ENCODE measurements at places on chromosomes 1 and 21.

- DNase-seq, result no peak
Observed at GRCh38 chr1:181812208-181812607, 249.3 kb downstream of the ZNF648 start.

GRCh38 chr1:160836981-160837557 lies 25.6 kb downstream of the CD244 start:
- no peak for DNase-seq

DNA sequence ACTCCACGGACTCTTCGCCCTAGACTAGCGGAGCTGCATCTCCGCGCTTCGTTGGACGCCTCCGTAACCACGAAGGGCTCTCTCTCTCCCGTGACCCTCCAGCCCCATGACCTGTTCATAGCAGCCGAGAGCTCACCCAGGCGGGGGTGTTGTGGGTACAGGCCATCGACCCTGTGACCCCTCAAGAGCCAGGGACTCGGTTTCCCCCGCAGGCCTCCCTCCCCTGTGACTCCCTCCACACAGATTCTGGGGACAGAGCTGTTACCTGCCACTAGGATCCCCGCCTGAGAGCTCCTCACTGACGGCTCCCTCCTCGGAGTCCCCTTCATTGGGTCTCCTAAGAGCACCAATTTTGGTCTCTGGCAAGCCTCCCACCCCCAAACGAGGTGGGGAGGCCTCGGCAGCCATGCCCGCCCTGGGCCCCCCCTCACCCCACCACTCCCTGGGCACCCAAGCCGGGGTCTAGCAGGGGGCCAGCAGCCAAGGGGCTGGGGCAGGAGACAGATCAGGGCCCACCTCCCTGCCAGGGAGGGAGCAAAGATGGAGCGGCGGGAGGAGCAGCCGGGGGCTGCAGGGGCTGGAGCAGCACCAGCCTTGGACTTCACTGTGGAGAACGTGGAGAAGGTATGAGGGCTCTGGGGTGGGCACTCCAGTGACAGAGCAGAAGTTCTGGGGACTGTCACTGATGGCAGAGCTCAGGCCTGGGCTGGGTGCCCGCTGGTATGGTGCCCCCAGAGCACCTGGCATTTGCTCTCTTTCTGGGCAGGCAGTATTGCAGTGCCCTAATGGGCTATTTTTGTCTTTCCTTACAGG lies 517 bp downstream of the IPO13 start:
- DNase-seq, result no peak

- no peak for DNase-seq
Observed at GRCh38 chr1:207039380-207040180, 7.0 kb upstream of the C1orf116 start.

DNA sequence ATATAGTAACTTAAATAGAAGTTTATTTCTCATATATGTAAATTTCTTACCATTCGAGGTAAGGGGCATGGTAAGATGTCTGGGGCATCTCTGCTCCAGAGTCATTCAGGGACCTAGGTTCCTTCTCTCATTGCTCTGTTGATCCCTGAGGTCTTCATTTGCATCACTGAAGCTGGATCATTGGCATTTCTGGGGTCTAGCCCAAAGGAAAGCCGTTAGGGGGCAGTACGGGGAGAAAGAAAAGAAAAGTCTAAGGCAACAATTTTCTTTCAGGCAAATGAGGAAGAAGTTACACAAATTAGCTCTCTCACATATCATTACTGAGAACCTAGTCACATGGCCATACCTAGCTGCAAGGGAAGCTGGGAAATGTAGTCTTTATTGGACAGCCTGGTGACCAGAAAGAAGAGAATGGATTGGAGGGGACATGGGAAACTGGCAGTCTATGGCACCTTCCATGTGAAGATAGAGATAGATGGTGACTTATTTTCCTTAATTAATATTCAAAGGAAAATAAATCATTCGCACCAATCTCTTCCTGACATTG lies 10.2 kb upstream of the SUSD4 start:
- no peak for DNase-seq

DNA sequence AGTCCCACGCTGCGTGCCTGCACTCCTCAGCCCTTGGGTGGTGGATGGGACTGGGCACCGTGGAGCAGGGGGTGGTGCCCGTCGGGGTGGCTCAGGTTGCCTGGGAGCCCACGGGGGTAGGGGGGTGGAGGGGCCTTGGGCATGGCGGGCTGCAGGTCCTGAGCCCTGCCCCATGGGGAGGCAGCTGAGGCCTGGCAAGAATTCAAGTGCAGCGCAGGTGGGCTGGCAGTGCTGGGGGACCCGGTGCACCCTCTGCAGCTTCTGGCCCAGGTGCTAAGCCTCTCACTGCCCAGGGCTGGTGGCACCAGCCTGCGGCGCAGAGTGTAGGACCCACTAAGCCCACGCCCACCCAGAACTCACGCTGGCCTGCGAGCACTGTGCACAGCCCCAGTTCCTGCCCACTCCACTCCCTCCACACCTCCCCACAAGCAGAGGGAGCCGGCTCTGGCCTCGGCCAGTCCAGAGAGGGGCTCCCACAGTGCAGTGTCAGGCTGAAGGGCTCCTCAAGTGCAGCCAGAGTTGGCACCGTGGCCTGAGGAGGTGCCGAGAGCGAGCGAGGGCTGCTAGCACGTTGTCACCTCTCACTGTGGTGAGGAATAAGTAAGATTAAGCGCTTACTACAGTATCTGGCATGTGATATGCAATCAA lies 12.8 kb downstream of the TNNI3K start:
- peak; percentile 65 for DNase-seq

GRCh38 chr1:37761416-37762095 lies 3.4 kb downstream of the EPHA10 start:
- peak; percentile 82 for DNase-seq

- DNase-seq, result no peak
Observed at GRCh38 chr1:230701434-230701833, 12.5 kb downstream of the AGT start.

DNA sequence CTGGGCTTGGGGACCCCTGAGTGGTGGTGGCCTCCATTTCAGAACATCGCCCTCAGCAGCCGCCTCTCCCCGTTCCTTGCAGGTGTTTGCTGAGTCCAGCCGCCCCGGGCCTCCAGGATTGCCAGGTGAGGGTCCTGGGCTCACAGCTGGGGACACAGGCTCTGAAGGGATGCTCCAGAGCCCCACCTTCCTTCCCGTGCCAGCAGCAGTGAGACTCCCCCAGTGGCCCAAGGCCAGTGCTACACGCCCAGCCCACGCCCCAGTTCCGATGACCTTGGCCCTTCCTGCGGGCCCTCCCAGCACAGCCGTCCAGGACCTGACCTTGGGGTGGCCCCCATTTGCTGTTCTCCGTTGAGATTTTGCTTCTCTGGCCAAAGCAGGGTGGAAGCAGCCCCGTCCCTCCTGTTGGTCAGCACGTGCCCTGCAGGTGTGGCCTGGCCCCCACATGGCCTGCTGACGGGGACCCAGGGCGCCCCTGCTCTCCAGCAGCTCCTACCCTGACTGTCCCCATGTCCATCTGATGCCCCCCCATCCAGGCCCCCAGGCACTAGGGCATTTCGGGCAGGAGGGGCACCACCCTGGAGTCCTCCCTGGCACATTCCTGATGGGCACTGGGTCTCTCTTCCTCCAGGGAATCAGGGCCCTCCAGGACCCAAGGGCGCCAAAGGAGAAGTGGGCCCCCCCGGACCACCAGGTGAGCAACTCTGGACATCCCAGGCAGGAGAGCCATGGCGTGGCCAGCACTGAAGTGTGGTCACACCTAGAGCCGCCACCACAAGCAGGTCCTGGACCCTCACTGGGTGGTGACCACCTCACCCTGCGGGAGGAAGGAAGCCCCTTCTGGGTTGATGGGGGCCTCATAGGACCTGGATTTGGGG lies 45.0 kb downstream of the SLC19A1 start:
- DNase-seq, result no peak

DNA sequence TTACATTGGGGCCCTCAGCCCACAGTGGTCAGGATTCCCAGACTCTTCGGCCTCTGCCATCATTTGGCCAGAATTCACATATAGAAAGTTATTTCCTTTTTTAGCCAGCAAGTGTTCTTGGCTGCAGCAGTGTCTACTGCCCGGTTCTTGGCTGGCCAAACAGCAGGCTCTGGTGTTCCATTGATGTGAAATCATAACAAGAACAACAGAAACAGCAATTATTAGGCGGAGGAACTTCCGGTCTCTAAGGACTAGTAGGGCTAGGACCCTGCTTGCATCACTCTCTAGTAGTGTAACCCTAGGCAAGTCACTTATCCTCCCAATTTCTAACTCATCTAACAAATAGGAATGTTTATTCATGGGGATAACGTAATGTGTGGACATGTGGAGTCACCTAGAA lies 8.7 kb upstream of the GJA5 start:
- no peak for DNase-seq

DNA sequence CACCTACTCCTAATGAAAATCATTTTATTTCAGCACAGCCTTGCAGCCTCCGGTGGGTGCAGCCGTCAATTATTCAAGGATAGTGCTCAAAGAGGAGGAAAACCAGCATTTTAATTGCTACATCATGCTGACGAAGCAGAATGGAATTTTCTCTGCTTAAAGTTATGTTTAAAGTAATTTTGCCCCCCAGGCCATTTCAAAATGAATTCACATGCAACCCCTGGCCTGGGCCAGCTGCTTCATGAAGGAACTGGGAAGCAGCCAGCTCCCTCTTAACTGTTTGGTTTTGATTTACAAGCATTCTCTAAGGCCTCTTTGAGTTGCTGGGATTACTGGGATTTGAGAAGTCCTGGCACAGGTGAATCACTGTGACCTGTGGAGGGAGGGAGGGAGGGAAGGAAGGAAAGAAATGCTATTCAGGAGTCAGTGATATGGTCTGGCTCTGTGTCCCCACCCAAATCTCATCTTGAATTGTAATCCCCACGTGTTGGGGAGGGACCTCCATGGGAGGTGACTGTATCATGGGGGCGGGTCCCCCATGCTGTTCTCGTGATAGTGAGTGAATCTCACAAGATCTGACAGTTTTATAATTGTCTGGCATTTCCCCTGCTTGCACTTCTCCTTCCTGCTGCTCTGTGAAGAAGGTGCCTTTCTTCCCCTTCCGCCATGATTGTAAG lies 66.0 kb downstream of the PGBD5 start:
- no peak for DNase-seq

GRCh38 chr1:47572731-47573430 lies 135.0 kb downstream of the FOXD2 start:
- no peak for DNase-seq

- DNase-seq, result peak; percentile 55
Observed at GRCh38 chr1:27885114-27885528, 12.8 kb downstream of the THEMIS2 start.

DNA sequence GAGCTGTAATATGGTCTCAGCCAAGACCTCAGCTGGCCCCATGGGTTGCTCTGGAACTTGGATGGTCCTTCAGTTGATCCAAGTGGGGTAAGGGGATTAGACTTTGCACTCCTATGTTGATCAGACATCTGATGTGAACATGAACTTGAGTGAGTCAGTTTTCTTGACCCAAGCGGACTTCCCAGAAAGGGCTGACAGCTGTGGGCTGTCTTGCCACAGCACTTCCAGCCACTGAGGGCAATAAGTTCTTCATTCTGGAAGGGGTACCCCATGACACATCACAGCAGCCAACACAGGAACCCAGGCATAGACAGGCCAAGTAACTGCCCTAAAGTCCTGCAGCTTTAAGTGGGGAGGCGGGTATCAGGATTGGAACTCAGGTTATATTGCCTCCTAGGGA lies 93.9 kb upstream of the USP24 start:
- DNase-seq, result no peak

DNA sequence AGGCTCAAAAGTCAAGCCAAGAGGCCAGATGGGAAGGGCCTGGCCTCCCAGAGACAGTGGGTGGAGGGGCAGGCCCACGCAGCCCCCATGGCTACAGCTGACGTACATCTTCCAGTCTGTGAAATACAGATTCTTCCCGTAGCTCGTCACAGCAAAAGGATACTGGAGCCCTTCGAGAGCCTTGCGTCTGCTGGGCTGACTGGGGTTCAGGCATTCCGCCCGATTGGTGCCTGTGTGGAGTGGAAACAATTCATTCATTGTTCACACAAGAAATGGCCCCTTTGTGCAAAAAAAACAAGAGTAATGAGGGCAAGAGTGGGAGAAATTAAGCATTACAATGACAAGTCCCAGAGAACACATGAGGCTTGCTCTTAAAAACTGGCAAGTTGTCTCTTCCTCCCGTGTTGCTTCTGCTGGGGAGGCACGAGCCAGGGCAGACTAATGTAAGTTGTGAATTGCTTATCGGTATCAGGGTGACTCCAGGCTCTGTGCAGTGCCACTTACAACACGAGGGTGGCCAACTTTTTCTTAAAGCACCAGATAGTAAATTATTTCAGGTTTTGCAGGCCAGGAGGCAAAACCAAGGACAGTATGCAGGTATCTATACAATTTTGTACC lies 85.1 kb downstream of the NID1 start:
- no peak for DNase-seq

GRCh38 chr1:226831953-226832352 lies 38.5 kb upstream of the PSEN2 start:
- no peak for DNase-seq

DNA sequence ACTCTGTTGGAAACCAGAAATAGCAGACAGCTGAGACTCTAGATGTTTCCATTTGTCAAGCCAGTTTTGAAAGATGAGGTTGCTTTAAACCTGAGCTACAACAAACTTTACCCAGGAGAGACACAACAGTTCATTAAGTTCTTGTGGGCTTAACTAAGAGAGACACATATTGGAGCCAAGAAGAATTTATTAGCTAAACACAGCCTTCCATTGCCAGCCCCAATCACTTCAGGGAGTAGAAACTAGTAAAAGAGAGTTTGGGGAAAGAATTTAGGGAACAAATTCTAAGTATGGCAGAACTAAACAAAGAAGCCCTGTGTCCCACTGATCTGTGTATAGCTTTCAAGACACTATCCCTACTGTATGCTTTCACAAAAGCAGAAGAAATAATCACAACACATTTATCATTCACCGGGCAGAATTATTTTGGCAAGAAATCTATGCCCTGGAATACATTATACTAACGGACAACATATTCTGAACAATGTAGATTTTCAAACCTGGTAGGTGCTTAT lies 87.3 kb upstream of the KAZN start:
- DNase-seq, result no peak

- DNase-seq, result no peak
Observed at GRCh38 chr1:91784191-91784590, 101.8 kb downstream of the TGFBR3 start.

DNA sequence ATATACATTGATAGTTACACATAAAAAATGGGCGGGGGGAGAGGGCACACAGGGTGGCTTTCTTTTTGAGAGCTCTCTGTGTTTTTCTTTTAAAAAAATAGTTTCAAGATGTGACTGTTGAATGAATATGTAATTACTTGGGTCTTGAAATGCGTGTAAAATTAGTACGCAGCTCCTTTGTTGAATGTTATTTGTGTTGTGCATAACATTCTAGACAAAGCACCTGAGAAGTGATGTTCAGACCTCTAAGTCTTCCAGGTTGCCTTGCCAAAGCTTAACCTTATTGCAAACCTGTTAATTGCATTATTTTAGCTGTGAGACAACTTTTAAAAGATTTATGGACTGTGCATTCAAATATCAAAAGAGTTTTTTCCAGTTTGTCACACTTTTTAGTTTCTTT lies 5.4 kb downstream of the PBX1 start:
- DNase-seq, result no peak

- peak; percentile 49 for DNase-seq
Observed at GRCh38 chr1:174114788-174115448, 44.4 kb upstream of the RABGAP1L start.

All from upper lobe of left lung (tissue), 6 donors.